BJ (cell line): ENCODE measurements at places on chromosomes 16 and 17. TPM values are rescaled to one million over a fixed set of nuclear protein-coding genes. Genes with fewer than 3 reads are reported as not detected.

The ABCC12 gene
- polyA plus RNA-seq: not detected in 2 replicates

GRCh38 chr16:55832773-55833691 lies at the start of gene CES1:
TSS of gene CES1 (minus strand) at chr16:55833096. CDS start at chr16:55833055, 41 bp downstream.
- DNase-seq: no peak

GRCh38 chr17:46264456-46265198 lies 30.3 kb upstream of the LRRC37A start:
- DNase-seq: peak; percentile 68

DNA sequence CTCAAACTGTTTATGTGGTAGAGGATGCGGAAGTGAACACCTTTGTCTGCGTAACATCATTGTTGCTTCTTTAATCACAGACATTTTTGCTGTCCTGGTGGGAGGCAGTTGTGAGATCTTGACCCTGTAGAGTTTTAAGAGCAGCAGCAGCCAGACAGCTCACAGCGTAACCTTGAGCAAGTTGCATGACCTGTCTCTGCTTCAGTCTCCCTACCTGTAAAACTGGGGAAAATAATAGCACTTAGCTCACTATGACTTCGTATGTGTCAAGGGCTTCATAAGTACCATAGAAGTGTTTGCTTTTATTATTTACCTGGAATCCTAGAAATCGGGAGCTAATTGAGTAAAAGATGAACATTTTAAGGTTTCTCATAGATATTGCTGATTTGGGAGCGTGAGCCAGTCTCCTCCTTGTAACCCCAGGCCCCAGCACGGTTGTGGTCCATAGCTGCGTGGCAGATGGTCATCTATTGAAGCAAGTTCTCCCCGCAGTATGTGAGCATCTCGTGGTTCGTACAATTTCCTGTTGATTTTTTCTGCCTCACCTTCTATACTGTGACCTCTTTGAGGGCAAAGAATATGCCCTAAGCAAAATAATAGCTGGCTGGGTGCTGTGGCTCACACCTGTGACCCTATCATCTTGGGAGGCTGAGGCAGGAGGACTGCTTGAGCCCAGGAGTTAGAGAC lies 34.4 kb downstream of the GPRC5B start:
- DNase-seq: no peak

DNA sequence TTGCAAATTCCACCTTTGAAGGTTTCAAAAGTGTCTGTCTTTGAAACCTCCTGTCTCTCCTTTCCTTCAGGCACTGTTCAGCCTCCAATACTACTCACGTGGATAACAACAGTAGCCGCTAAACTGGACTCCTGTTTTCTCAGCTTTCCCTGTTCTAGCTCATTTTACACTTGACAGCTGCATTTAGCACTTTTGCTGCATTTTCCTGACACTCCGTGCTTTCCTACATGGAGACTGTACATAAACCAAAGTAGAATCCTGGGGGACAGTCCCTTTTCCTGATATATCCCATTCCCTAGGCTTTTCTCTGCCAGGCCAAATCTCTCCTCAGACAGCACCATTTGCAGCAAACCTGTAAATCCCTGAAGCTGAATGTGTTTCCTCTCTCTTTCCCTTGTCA lies 3.6 kb downstream of the CCL5 start:
- DNase-seq: no peak

- DNase-seq: no peak
These were observed 91.3 kb downstream of the SNX29 start for GRCh38 chr16:12067714-12068401.

DNA sequence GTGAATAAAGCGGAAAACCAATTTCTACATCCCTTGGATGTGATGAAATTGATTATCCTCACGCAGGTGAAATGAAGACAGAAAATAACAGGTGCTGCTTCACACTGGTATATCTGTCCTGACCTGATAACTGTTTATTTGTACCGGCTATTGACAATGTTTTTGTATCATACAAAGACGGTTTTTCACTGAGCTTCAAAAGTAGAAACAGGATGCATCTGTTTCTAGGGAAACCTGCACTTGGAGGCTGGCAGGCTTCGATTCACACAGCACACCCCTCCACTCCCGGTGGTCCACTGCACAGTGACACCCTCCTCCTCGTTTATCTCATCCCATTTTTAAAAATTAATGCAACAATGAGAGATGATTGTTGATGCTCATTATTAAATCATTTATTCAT lies 104.5 kb downstream of the CPPED1 start:
- DNase-seq: no peak

DNA sequence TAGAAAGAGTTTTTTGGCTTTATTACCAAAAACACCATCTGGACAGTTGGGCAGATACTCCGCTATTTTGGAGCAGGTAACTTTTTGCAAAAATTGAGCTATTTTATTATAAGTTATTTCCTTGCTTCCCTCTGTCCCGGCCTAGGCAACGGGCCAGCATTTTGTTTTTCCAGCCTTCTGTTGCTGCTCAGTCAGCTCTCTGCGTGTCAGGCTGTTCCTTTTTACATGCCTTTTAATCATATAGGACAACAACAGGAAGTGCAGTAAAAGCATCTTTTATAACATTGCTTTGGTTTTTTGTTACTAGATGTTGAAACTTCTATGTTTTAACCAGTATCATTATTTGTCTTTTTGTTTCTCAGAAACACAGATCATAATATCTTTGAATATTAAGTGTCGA lies 30.4 kb downstream of the PPM1D start:
- no peak for DNase-seq

- no peak for DNase-seq
These were observed 1.4 kb downstream of the AXIN2 start for GRCh38 chr17:65559804-65560627.

The NACA2 gene
- polyA plus RNA-seq: 0.15 TPM in 1 of 2 replicates, not detected in the other

GRCh38 chr17:61310590-61310989 lies 89.1 kb upstream of the TBX2 start:
- DNase-seq: no peak

GRCh38 chr17:67041531-67041930 lies 2.8 kb upstream of the CACNG1 start:
- DNase-seq: no peak

GRCh38 chr17:2064980-2065785 lies 10.3 kb downstream of the HIC1 start:
- no peak for DNase-seq

DNA sequence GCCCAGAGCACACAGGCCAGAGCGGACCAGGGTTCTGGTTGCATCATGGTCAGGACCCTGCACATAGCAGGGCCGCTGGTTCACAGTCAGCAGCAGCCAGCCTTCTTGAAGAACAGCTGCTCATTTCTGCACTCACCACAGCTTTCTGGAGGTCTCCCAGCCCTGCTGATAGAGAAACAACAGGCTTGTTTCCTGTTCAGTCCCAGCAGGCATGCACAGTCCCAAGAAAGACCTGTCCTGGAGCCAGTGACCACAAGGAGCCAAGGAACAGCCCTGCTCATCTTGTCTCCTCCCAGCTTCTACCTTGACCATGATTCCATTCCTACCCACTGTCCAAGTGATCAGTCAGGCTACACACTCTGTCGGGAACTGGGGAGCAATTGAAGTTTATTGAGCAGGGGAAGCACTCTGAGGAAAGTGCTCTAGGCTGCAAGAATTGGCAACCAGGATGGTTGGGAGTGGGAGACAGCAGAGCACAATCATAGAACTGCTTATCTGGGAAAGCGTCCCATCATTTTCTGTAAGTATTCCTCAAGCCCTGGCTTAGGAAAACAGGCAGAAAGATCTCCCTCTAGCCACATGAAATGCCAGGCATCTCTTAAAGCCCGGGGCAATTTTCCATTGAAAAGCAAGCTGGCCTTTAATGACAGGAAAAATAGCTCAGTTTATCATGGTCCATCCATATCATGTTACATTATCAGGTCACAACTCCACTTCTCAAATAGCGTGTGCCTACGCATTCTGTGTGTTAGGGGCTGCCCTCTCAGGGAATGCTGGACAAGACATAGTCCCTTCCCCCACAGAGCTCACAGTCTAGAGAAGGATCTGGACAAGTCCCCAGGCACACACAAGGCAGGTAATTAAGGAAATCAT lies 155.4 kb upstream of the FOXF1 start:
- DNase-seq: no peak

- DNase-seq: no peak
These were observed 196.6 kb downstream of the RBFOX3 start for GRCh38 chr17:79414063-79414792.

DNA sequence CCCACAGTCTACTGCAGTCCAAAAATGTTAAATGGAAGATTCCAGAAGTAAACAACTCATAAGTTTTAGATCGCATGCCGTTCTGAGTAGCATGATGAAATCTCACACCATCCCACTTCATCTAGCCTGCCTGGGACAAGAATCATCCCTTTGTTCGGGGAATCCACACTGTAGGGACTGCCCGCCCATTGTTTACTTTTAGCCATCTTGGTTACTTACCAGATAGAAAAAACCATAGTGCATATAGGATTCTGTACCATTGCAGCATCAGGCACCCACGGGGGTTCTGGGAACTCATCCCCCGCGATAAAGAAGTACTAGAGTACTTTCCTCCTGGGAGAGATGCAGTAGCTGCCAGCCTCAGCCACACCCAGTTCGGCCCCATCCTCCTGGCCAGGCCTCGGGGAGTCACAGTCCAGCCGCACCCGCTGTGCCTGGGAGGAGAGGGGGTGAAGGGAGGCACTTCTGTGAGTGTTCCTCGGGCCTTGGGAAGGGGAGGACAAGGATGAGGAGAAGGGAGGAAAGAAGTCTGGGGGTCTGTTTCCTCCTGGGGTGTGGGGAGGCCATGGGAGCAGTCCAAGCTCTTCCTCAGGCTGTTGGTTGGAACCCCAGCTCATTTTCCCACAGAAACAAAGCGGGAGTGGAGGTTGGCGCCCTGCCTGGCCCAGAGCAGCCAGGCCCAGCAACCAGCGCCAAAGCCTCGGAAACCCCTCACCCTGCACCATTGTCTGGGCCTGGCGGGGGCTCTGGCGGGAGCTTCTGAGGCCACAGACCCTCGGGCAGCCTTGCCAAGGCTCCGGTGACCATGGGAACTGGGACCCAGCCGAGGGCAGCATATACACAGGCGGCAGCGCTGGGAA lies 8.9 kb downstream of the TRIM47 start:
- DNase-seq: no peak

DNA sequence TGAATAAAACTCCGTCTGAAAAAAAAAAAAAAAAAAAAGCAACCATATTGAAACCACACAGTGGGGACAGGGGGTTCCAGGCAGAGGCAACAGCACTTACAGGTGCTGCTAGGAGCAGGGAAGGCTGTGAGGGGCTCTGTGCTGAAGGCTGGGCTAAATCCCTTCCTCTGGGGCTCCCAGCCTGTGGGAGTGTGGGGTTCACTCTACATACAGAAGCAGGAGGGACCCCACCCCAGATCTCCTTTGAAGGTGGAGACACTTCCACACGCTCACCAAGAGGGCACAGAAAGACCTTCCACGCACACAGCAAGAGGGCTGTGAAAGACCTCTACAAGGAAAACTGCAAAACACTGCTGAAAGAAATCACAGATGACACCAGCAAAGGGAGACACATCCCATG lies 53.9 kb downstream of the USP22 start:
- no peak for DNase-seq

DNA sequence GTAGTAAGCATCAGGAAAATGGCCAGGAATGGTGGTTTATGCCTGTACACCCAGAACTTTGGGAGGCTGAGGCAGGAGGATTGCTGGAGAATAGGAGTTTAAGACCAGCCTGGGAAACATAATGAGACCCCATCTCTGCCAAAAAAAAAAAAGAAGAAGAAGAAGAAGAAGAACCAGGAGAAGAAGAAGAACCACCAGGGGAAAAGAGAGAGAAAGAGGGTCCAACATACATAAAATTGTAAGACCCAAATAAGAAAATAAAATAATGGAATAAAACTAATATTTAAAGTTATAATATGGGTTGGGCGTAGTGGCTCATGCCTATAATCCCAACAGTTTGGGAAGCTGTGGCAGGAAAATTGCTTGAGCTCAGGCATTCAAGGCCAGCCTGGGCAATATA lies 408.4 kb downstream of the ZFHX3 start:
- DNase-seq: no peak

- no peak for DNase-seq
These were observed at the start of gene ERN2 for GRCh38 chr16:23712976-23713375. TSS of gene ERN2 (minus strand) at chr16:23713222. CDS start at chr16:23713187, 35 bp downstream.

DNA sequence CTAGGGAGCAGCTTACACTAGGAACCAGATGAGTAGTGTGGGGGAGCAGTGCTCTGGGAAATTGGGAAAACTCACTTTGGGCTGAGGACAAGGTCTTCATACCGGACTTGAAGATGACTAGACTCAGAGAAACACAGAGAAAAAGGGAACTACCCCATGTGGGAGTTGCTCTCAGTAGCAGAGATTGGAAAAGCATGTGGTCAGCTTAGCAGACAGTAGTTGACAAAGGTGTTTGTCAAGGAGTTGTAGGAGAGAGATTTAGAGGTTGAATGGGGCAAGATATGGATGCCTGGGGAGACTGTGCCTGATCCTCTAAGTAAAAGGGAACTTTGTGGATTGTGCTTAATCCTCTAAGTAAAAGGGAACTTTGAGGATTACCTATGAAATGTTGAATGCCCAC lies 194.5 kb upstream of the COX10 start:
- no peak for DNase-seq

DNA sequence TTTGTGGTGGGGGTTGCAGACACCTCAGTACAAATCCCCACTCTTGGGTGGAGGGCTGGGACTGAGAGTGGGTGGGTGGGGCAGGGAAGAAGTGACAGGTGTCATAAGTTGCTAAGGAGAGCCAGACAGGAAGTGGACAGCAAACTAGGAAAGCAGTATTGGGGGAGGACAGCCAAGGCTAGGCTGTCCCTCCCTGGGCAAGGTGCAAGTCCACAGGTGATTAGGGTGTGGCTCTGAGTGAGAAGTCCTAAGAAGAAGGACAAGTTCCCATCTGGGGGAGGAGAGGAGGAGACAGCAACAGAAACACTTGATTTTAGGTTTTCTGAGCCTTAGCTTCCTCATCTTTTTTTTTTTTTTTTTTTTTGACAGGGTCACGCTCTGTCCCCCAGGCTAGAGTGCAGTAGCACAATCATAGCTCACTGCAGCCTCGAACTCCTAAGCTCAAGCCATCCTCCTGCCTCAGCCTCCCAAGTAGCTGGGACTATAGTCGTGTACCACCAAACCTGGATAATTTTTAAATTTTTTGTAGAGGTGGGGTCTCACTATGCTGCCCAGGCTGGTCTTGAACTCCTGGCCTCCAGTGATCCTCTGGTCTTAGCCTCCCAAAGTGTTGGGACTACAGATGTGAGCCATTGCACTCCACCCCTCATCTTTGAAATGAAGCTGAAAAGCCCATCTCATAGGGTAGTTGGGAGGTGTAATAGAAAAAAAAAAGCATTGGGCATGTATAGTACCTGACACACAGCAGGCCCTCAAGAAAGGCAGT lies 2.5 kb downstream of the MAPK3 start:
- DNase-seq: no peak

The SLC16A13 gene
- 1.4 and 2.8 TPM in 2 replicates for polyA plus RNA-seq

DNA sequence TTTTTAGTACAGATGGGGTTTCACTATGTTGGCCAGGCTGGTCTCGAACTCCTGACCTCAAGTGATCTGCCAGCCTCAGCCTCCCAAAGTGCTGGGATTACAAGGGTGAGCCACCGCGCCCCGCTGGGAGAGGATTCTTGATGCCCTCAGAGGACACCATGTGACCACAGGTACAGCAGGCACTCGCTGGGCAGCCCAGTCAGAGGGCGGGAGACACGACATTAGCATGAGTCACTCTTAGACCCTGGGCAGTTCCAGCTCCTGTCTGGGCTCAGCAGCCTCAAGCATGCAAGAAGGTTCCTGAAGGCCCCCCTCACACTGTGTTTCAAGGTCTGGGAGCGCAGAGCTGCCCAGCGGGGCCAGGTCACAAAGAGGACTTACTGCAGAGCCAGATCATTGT lies 11.9 kb downstream of the STAC2 start:
- DNase-seq: no peak

The CDK5R1 gene
- polyA plus RNA-seq: 0.20 and 0.26 TPM in 2 replicates

GRCh38 chr17:35188111-35188510 lies 6.1 kb downstream of the SLC35G3 start:
- no peak for DNase-seq

GRCh38 chr16:71734511-71734910 lies 10.0 kb upstream of the PHLPP2 start:
- DNase-seq: no peak
